ENCODE measurements at places on chromosomes 11 and 22.

DNA sequence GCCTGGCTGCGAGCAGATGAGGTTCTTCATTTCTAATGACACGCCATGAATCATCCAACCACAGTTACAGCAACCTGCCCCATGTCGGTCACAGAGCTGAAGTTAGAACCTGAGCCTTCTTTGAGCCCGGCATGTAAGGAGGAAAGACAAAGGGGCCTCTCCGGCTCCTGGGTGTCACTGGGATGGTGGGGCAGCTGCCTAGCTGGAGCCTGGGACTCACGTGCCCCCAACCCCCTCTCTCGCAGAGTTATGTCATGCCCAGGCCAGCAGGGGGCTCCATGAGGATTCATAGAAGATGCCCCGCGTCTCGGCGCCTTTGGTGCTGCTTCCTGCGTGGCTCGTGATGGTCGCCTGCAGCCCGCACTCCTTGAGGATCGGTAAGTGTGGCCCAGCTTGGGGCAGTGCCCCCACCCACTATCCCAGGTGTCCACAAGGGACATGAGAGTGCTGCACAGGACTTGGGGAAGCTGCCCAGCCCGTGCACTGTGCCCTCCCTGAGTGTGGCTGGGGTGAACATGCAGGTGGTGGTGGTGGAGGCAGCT, 148.5 kb downstream of the GRIK4 start:
- DNase-seq, result no peak

GRCh38 chr22:44782363-44782963, 30.1 kb downstream of the ARHGAP8 start:
- peak; percentile 50 for DNase-seq

DNA sequence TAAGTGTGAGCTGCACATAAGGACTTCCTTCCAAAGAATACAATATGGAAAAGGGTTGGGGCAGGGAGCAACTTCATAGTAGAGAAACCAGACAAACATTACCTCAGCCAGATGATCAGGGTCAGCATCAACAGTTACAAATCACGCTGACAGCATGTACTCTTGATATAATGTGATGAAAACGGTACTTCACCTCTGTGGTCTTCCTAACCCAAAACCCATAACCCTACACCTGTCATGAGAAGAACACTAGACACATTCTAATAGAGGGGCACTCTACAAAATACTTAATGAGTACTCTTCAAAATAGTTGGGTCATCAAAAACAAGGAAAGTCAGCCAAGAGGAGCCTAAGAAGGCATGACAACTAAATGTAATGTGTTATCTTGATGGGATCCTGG, 43.9 kb downstream of the RRAS2 start:
- no peak for DNase-seq

DNA sequence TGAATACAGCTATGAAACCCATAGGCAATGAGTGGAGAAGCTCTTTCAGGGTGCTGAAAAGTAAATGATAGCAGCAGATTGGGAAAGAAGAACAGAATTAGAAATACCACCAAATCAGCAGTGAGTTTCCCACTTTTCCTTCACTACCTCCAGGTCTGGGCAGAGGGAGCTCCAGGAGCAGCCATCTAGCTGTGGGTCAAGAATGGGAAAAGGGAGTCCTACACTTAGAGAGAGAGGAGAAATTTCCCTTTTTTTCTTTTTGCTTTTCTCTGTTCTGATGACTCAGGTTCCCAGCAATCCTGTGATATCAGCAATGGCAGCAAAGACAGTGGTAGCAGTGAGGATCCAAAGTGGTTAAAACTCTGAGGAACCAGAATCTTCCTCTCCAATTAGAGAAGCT, 263.9 kb downstream of the NXPE2 start:
- DNase-seq, result peak; percentile 27

- peak; percentile 84 for DNase-seq
These were observed 144.7 kb downstream of the ENTHD1 start for GRCh38 chr22:39748877-39749276.

GRCh38 chr11:128422576-128423370, 164.6 kb downstream of the ETS1 start:
- no peak for DNase-seq

DNA sequence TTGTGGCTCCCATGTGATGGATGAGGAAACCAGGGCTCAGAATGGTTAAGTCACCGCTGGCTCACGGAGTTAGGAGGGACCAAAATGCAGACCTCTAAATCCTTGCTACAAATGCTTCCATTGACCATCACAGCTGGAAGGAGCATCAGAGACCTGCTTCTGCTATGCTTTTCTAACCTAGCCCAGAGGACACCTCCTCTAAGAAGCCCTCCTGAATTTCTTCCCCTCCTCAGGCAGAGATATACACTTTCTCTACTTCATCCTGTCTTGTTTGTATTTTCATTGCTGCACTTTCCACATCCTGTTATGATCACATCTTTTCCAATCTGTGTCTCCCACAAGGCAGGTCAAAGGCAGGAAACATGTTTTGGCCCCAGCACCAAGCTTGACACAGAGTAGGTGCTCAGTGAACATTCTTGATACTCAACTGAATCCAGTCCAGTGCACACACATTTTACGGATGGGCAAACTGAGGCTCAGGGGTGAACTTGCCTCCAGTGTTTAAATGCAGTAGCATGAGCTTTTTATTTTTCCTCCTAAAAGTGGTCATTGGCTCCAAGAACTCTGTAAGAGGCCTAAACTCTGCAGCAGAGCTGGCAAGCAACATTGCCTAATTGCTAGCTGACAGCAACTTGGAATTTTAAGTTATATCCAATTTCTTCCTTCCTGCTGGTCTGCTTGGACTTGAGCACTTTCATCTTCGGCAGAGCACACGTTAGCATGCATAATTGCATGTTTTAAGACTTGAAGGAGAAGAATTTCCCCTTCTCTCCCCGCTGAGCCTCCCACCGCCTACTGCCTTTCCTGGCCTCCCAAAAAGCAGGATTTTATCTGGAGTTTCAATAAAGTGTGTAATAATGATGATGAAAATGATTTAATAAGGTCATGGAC, 12.7 kb downstream of the SCUBE1 start:
- peak; percentile 52 for DNase-seq

DNA sequence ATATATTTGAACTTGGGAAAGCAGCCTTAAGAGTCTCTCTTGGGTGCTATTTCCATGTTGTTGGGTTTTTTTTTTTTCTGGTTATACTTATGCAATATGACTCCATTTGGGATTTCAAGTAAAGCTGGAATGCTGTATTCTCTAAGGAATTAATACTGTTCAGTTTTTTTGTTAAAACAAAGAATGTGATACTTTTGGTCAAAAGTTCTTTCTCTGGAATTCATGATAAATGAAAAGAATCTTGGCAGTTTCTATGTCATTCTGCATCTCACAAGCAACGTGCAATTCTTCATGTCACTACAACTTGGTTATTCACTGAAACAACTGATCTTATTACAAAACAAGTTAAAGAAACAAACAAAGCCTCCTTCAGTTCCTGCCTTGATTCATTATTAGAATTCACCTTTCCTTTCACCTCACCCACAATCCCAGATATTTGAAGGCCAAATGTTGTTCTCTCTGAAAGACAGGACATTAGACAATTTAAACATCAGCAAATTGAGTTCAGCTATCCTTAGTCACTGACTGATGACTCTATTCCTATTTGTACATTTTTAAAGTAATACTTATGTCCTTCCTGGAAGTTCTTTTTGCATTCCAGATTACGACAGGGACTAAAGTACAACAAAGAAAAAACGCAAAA, 176.2 kb downstream of the SBF2 start:
- peak; percentile 21 for DNase-seq

DNA sequence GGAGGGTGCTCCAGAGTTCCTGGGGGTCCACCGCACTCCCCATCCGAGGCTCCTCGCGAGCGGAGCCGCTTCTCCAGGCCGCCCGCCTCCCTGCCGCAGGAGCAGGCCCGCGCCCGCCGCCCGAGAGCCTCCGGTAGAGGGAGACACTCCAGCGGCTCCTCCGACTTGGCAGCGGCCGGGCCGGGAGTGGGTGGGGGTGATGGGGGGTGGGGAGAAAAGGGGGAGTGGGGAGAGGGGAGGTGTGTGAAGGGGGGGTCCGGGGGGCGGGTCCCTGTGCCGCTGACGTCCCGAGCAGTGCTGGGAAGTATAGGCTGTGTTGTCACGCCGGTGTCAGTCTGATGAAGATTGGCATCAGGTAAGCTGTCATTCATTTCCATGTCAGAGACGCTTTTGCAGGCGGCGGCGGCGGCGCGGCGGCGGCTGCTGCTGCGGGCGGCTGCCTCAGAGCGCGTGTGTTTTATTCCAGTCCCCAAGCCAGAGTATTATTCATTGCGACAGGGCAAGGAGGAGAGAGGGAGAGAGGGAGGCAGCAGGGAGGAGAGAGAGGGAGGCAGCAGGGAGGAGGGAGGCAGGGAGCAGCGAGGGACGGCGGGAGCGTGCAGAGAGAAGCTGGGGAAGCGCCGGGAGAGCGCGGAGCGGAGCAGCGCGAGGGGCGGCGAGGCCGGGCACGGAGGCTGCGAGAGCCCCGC, at the start of gene PKNOX2:
Gene PKNOX2, plus strand, starts transcription at position 330 of the 689 bp plus-strand sequence. CDS start 186,555 bp downstream, outside the sequence.
- peak; percentile 93 for DNase-seq

DNA sequence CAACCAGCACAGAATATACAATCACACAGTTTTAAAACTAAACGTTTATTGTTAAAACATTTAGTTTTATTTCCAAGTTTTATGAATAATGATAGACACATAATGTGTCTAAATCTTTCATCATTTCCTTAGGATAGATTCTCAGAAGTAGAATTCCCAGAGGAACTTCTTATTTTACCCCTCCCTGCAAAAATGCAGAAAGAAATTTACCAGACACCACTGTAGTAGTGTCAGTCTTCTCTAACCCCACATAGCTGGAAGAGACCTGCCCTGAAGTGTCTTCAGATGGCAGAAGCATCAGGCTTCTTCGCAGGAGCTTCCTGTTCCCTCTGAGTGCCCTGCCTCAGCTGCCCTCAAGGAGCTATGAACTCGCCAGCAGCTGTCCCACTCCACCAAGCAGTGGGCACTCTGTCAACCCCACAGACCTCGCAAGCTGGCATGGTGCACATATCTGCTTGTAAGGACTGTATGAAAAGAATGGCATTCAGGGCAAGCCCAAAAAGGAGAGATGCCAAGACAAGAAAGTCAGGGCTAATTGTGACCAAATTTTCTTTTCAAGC, 28.5 kb upstream of the PAK1 start:
- no peak for DNase-seq
